Neural progenitor cell (in vitro differentiated cells): ENCODE measurements at places on chromosomes 5 and 9. TPM values are rescaled to one million over a fixed set of nuclear protein-coding genes. Genes with fewer than 3 reads are reported as not detected.

MOB3B gene
- 14.0 and 15.3 TPM in 2 replicates for total RNA-seq

C8G gene
- total RNA-seq, result not detected in 2 replicates

HOMER1 gene
- 30.8 and 41.6 TPM in 2 replicates for total RNA-seq

OR13C5 gene
- 0.25 TPM in 1 of 2 replicates, not detected in the other for total RNA-seq

ADRB2 gene
- 0.32 and 0.40 TPM in 2 replicates for total RNA-seq

CDH18 gene
- total RNA-seq, result 0.22 and 0.58 TPM in 2 replicates

RLN2 gene
- total RNA-seq, result 5.0 and 12.6 TPM in 2 replicates

PCDHB9 gene
- total RNA-seq, result 3.1 and 4.6 TPM in 2 replicates

TLR4 gene
- total RNA-seq, result 0.22 and 0.24 TPM in 2 replicates

ARID3C gene
- 4.7 and 5.3 TPM in 2 replicates for total RNA-seq

S1PR3 gene
- total RNA-seq, result 21.6 and 29.4 TPM in 2 replicates

CATSPER3 gene
- total RNA-seq, result 0.19 TPM in 1 of 2 replicates, not detected in the other

EQTN gene
- total RNA-seq, result 2.0 and 3.4 TPM in 2 replicates

SLC36A3 gene
- not detected in 2 replicates for total RNA-seq

AQP7 gene
- 0.25 TPM in 1 of 2 replicates, not detected in the other for total RNA-seq

BTNL8 gene
- total RNA-seq, result 0.22 and 0.34 TPM in 2 replicates

TTC39B gene
- total RNA-seq, result 4.1 TPM in 2 replicates

PCDHGB5 gene
- total RNA-seq, result 2.0 and 3.7 TPM in 2 replicates

PCDHA11 gene
- 5.4 and 6.3 TPM in 2 replicates for total RNA-seq

GNE gene
- total RNA-seq, result 25.2 and 26.8 TPM in 2 replicates

OLFML2A gene
- 3.1 and 9.0 TPM in 2 replicates for total RNA-seq

TEK gene
- total RNA-seq, result 12.3 and 14.6 TPM in 2 replicates

ARHGEF28 gene
- 0.11 and 0.28 TPM in 2 replicates for total RNA-seq

SPAAR gene
- total RNA-seq, result 0.22 TPM in 1 of 2 replicates, not detected in the other

SLCO4C1 gene
- 0.09 and 0.43 TPM in 2 replicates for total RNA-seq

QRFP gene
- not detected in 2 replicates for total RNA-seq

ADAMTSL2 gene
- 0.30 and 0.99 TPM in 2 replicates for total RNA-seq

PCDHGA1 gene
- 1.0 and 1.5 TPM in 2 replicates for total RNA-seq

CYFIP2 gene
- total RNA-seq, result 70.2 and 125 TPM in 2 replicates

TMOD1 gene
- 0.15 TPM in 1 of 2 replicates, not detected in the other for total RNA-seq

NR6A1 gene
- total RNA-seq, result 302 and 313 TPM in 2 replicates

PDCD1LG2 gene
- not detected in 2 replicates for total RNA-seq

ZNF883 gene
- total RNA-seq, result 11.5 and 20.0 TPM in 2 replicates

GLDC gene
- 81.6 and 100 TPM in 2 replicates for total RNA-seq

CYLC2 gene
- total RNA-seq, result not detected in 2 replicates

PCDHA7 gene
- total RNA-seq, result 0.36 and 2.7 TPM in 2 replicates

CDC42SE2 gene
- total RNA-seq, result 52.8 and 79.9 TPM in 2 replicates

PCDHGA8 gene
- 2.3 and 3.3 TPM in 2 replicates for total RNA-seq

GABRB2 gene
- 0.53 and 0.58 TPM in 2 replicates for total RNA-seq

INSL4 gene
- not detected in 2 replicates for total RNA-seq

PCDHB13 gene
- total RNA-seq, result 2.4 and 3.0 TPM in 2 replicates

IL9 gene
- total RNA-seq, result not detected in 2 replicates

SLC4A9 gene
- total RNA-seq, result not detected in 2 replicates

GRM6 gene
- not detected in 2 replicates for total RNA-seq

ATP10B gene
- total RNA-seq, result not detected in 2 replicates
